ENCODE measurements at places on chromosomes 1 and 21.

DNA sequence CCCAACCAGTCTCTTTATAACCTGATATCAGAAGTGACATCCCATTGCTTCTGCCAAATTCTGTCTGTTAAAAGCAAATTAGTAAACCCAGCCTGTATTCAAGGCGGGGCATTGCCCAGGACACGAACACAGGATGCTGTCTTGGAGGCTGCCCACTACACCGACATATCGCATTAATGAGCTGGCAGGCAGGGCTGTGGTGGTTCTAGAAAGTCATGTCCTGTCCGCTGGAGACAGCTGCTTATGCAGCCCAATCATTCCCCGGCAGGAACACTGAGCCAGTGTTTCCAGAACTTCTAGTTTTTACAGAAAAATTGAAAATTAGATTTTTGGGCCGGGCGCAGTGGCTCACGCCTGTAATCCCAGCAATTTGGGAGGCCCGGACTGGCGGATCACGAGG lies 19.3 kb downstream of the C1orf167 start:
- no peak for DNase-seq

DNA sequence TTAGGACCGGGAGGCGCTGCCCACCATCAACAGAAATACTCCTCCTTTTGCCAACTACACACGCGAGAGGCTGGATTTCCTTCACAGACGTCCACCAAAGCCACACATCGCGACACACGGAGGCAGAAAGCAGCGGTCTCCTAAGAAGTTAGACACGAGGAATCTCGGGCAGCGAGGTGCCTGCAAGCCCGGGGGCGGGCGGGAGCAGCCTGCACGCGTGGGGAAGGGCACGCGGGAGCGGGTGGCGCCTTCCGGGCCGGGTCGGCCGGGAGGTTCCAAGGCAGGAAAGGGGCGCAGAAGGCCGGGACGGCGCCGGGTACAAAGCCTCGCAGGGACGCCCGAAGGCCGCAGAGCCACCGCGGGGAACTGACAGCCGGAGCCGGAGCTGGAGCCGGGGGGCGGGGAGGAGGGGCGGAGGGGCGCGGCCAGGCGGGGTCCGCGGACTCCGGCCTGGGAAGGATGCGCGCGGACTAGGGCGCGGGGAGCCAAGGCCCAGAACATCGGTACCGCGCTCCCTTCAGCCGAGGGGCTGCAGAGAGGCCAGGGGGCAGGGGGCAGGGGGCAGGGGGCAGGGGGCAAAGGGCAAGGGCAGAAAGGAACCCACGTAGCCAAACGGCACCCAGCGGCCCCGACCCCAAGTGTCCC lies 722 bp downstream of the NPHP4 start:
- DNase-seq, result no peak

DNA sequence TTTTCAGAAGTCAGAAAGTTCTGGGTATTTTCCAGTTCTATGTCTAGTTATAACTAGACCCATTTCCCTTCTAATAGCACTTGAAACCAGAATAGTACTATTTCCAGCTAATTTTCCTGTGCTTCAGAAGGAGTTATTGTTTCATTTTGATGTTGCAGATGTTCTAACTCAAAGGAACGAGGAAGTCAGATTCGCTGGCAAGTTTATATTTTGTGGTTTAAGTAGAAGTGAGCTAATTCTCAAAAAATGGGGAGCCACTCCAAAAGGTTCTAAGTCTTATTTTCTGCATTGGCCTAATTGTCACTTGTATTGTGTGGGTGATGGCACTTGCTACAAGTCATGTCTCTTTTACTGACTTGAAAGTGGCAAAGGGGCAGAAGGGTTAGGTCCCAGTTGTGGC lies 18.1 kb downstream of the CCDC185 start:
- DNase-seq, result no peak

- no peak for DNase-seq
Measured at GRCh38 chr1:29414086-29414485, 177.8 kb downstream of the PTPRU start.

GRCh38 chr1:180507795-180508724 lies 5.7 kb upstream of the ACBD6 start:
- no peak for DNase-seq

DNA sequence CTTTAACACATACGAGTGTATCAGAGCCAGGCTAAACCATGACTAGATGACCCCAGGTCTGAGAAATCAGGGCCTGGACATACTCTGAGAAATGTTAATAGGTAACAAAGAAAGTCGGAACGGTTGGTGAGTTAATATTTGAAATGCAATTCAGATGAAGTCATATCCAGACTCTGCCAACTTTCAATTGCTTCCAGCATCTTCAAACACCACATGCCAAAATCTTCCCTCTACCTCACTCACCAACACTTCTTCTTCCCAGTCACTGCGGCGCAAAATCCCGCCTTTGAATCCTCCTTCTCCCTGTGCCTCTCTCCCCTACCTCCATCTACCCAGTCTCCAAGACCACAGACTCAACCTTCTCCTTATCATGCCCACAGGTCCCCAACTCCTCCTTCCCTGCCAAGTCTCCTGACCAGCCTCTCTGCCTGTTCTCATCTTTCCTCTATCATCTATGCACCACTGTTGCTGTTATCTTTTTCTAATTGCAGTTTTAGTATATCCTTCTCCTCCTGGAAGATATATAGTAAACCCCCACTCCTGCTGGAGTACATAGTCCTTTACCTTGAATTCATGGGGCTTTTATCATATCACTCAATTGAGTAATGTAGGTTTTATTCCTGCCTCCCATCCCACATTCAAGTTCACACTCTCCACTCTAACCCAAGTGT lies 41.3 kb downstream of the ZBTB18 start:
- no peak for DNase-seq

- DNase-seq, result no peak
Measured at GRCh38 chr1:22658385-22659163, 5.5 kb downstream of the C1QB start.

DNA sequence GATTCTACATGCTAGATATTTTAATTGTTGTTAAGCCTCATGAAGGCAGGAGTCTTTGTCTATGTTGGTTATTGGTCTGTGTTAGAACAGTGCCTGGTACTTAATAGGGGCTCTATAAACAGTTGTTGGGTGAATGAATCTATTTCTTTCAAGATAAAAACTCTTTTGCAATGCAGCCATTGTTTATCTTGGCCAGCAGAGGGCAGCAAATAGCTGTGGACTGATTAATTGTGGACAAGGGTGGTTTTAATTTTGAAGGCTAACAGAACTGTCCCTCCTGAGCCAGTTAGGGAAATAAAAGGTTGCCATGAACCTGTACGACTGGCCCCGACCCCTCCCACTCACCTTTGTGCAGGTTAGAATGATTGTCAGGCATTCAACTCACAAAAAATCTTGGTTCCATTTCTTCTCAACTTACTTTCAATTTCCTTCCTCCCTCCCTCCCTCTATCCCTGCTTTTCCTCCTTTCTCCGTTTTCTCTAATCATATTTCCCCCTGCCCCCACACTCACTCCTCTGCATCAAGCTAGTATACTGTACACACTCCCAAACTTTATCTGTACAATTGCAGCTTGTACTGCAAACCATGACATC lies 66.3 kb upstream of the DIRAS3 start:
- peak; percentile 31 for DNase-seq

- DNase-seq, result no peak
Measured at GRCh38 chr1:172431721-172432192, 11.3 kb downstream of the C1orf105 start.

GRCh38 chr1:10328180-10328963 lies 70.5 kb upstream of the PGD start:
- no peak for DNase-seq

DNA sequence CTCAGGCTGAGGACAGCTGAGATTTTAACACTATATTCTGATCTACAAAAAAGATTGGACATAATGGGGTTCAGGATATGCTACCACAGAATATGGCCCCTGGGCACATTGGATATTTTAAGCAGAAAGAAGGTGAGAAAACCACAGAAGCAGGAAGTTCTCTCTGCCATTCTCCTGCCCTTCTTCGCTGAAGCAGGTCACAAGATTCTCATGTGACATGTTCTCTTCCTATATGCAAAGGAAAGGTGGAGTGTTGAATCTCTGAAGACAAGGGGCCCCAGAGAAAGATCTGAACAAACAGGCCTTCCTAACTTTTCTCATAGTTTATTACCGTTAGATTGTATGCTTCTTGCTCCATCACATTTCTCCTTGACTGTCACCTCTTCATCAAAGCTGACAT lies 285.7 kb downstream of the S1PR1 start:
- no peak for DNase-seq

GRCh38 chr1:56527548-56528302 lies 51.6 kb downstream of the PLPP3 start:
- DNase-seq, result no peak

- no peak for DNase-seq
Measured at GRCh38 chr21:25191141-25191540, 416.1 kb downstream of the MRPL39 start.

DNA sequence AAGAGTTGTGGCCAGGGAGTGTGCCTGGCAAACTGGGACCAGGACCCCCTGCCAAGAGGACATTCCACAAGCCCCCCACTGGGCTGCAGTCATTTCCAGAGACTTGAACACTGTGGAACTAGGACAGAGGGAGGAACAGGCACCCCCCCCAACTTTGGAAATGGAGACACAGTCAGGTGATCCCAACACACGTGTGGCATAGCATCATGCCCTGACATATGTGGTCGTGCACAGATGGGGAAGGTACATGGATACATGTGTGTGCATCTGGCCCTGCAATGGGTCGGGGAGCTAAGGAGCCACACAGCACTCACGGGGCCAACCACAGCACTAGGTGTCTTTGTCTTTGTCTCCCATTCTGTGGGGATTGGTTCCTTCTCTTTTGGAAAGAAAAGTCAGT lies 6.6 kb upstream of the TFF3 start:
- no peak for DNase-seq

Measured in HS-27A (cell line).